ENCODE measurements at places on chromosomes 6 and 20.

DNA sequence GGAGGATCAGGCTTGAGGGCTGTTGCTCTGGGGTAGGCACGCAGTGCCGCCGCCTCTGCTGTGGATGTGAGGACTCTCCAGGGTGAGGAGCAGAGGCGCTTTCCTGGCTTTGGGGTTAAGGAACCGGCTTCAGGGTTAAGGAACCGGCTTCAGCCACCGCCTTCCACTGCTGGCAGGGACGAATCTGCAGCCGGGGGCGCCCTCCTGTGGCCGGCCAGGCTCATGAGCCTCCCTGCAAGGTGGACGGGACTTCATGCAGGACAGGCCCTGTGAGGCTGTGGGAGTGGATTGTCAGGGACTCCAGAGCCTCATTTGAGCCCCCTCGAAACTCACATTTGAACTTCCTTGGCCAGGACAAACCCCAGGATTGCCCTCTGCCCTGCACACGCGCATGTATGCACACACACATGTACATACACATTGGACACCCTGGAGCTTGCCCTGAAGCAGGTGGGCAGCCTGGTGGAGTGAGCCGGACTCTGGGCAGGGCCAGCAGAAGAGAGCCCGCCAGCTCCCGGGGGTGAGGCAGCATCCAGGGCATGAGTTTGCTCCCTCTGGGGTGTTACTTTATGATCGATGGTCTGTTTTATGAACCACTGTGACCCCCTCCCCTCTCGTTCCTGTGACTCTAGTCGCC lies 146.9 kb downstream of the PHACTR3 start:
- peak; percentile 66 for DNase-seq

DNA sequence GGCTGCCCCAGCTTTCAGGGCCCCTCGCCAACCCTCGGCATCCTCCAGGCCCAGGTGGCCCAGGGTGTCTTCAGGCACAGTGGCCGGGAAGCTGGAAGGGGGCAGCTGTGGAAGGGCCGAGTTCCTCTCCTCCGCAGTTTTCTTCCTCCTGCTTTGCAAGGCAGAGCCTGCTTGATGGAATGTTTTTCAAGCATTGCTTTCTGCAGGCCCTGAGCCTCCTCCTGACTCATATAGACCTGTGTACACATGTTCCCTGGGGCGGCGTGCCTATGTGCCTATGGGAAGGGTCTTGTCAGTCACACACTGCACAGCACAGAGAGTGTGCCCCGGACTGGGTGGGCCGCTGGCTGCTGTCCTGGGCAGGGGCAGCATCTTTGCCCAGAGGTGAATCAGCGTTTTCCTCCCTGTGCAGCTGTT lies 107.5 kb downstream of the ERMARD start:
- DNase-seq = no peak

- peak; percentile 10 for DNase-seq
These were observed 74.9 kb downstream of the NCOA3 start for GRCh38 chr20:47576516-47577033.

DNA sequence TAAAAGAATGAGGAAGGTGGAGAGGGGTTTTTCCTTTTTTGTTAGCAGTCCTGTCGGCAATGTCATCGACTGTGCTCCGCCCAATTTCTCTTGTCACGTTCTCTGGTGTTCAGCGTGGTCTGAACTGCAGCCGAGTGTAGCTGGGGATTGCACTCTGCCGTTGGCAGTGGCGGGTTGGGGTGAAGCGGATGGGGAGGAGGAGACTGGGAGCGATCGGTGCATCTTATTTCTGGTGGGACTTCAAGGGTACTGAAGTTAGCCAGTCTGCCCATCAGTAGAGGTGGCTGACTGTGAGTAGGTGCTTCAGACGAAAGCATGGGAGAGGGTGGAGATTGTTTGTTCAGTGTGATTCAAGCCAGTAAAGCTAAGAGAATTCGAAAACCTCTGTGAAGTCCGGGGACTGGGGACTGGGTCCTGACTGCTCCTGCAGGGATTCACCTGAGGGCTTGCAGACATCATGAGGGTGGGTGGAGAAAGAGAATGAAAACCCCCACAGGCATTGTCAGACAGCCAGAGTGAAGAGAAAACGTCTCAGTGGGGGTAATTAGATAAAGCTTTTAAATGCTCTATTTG lies 5.1 kb downstream of the RREB1 start:
- no peak for DNase-seq

DNA sequence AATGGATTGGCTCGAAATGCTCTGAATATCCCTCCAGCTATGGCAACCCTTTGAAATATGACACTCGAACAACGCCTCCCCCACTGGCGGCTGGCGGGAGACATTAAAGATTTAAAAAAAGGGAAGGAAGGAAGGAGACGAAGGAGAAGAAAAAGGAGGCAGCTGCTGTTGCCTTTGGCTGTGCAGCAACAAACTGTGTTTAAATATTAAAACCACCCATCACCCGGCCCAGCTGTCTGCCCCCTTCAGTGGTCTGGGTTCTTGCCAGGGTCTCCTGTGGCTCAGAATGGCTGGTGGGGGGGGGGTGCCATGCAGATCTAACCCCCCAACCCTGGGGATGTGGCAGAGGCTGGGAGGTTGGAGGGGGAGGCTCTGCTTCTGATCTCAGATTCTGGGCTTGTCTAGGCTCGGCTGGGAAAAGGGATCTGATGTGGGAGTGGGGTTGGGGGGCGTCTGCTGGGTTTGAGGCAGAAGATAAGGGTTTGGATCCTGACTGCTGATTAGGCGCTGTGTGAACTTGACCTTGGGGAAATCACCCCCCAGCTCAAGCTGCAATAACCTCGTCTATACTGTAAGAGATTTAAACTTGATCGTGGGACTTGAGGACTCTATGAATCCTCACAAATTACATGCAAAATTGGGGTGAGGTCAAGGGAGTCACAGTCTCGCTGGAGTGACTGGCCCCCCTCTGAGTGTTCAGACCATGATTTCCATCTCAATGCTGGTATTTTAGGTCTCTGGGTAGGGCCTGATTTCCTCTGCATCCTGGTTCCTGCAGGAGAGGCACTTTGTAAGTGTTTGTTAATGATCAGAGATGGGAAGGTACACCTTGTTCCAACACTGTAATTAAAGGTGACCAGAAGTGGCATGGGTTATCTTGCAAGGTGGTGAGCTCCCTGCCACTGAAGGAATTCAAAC lies 40.3 kb upstream of the BLCAP start:
- no peak for DNase-seq

DNA sequence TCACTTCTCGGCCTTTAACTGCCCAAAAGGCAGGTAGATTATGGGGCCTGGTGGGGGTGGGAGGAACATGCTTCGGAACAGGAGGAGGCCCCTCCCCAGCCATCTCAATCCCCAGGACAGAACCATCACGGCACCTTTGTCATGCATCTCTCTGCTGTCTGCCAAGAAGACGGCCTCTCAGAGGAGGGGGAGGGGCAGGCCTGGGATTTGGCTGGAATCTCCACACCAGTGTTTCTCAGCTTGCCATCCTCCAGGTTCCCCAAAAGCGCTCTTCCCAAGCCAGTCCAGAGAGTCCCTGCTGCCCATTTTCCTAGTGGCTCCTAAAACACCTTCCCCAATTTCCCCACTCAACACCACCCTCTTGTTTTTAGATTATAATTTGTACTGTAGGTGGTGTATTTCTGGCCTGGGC lies 2.5 kb upstream of the POU5F1 start:
- DNase-seq = no peak

DNA sequence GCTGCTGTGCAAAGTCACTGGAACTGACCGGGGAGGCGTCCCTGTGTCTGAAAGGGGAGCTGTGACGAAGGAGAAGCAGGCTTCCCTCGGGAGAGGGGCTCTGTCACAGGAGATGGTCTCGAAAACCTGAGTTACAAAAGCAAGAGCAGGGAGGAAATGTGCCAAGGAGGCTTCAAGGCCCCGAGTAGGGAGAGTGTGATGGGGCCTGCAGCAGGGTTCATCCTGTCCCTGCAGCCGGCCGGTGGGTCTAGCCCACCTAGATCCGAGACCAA lies 16.7 kb downstream of the DYNLT1 start:
- DNase-seq = no peak

DNA sequence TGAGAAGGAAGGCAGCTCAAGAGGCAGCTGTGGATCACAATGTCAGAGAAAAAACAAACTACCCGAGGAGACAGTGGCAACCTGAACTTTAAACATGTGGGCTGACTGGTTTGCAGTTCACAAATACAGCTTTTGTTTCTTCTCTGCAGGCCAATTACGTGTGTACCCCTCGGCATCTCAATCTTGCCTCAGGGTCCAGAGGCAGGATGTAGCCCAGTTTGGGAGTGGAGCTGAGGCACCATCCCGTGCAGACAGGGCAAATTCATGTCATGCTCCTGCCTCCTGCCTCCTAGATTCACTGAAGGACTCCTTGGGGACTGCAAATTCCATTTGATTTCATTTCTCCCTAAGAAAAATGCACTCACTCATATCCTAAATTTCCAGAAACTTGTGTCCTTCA lies 94.2 kb upstream of the KCNK16 start:
- DNase-seq = no peak

GRCh38 chr6:164532198-164533044 lies 777.0 kb downstream of the C6orf118 start:
- no peak for DNase-seq

- DNase-seq = no peak
These were observed 22.2 kb upstream of the GABRR1 start for GRCh38 chr6:89239338-89239737.

- DNase-seq = no peak
These were observed 118.8 kb upstream of the TRAF3IP2 start for GRCh38 chr6:111724505-111724904.

GRCh38 chr6:31158863-31159855 lies 770 bp downstream of the TCF19 start:
- DNase-seq = no peak

- no peak for DNase-seq
These were observed 251.2 kb upstream of the PMEPA1 start for GRCh38 chr20:57960803-57961575.

All from hypothalamus (tissue), 51 donors.